GM12891 (cell line): ENCODE measurements at places on chromosomes 1 and 21.

- no peak for DNase-seq
These were observed 3.0 kb downstream of the TMPRSS3 start for GRCh38 chr21:42392731-42393442.

DNA sequence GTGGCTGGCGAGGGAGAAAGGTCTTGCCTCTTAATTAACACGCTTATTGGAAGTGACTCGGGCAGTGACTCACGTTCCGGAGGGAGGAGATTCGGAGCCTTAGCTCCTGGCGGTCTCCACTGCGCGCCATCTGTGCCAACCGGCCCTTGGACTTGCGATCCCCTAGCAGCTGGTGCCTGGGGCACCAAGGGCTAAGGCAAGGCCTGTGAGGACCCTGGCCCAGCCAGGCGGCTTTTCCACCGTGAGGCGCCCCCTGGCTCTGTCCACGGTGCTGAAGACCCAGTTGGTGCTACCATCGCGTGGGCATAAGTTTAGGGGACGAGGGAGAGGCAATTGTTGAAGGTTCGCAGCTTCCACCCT lies 1.3 kb upstream of the SYT6 start:
- DNase-seq: no peak

GRCh38 chr1:1307261-1307922 lies 338 bp downstream of the ACAP3 start:
- no peak for DNase-seq

GRCh38 chr1:30976143-30976542 lies 67.6 kb upstream of the SDC3 start:
- no peak for DNase-seq

DNA sequence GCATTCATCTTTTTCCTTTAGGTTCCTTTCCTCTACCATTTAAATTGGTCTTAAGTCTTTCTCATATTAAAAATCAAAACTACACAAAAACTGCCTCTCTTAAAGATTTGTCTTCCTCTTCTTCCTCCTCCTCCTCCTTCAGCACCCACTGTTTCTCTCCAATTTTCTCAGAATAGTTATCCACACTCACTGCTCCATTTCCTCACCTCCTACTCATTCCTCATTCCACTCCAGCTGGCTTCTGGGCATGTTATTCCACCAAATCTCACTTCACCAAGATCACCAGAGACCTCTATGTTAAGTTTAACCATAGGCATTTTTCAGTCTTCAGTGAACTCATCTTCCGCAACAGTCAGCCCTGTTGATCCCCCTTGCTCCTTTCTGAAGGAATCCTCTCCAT lies 173.7 kb downstream of the SLC35F3 start:
- DNase-seq: no peak

GRCh38 chr1:71649608-71650007 lies 568.8 kb upstream of the ZRANB2 start:
- no peak for DNase-seq

- DNase-seq: peak; percentile 13
These were observed 66.8 kb downstream of the VPS13D start for GRCh38 chr1:12296623-12297022.

GRCh38 chr21:35135481-35135880 lies 86.4 kb upstream of the RUNX1 start:
- DNase-seq: no peak

DNA sequence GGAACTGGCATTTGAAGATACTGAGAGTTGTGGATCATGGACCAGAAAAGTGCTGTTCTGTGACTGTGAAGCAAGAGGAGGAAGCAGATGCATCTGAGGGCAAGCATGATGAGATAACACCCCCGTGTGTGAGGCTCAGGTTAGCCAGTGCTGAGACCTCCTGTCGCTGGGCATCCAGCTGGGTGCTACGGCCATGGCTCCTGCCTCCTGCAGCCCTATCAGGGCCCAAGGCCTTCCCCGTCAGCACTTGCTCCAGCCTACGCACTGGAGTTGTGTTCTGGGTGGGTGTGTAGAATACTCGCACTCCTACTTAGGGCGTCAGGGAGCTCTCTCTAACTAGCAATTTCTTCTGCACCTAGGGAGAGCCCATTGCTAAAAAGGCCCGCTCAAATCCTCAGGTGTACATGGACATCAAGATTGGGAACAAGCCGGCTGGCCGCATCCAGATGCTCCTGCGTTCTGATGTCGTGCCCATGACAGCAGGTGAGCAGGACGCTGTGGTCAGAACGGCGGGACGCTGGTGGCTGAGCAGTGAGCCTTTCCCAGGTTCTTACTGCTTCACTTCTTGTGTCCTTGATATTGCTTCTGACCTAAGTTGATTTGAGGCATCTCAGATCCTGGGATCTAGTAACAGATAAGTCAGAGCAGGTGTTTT lies 6.5 kb downstream of the PPIE start:
- DNase-seq: no peak

- no peak for DNase-seq
These were observed 506 bp downstream of the SSX2IP start for GRCh38 chr1:84689514-84690396.

- DNase-seq: no peak
These were observed 600.9 kb downstream of the SMYD3 start for GRCh38 chr1:245906207-245906606.

- no peak for DNase-seq
These were observed 14.2 kb downstream of the ALX3 start for GRCh38 chr1:110056285-110056683.

DNA sequence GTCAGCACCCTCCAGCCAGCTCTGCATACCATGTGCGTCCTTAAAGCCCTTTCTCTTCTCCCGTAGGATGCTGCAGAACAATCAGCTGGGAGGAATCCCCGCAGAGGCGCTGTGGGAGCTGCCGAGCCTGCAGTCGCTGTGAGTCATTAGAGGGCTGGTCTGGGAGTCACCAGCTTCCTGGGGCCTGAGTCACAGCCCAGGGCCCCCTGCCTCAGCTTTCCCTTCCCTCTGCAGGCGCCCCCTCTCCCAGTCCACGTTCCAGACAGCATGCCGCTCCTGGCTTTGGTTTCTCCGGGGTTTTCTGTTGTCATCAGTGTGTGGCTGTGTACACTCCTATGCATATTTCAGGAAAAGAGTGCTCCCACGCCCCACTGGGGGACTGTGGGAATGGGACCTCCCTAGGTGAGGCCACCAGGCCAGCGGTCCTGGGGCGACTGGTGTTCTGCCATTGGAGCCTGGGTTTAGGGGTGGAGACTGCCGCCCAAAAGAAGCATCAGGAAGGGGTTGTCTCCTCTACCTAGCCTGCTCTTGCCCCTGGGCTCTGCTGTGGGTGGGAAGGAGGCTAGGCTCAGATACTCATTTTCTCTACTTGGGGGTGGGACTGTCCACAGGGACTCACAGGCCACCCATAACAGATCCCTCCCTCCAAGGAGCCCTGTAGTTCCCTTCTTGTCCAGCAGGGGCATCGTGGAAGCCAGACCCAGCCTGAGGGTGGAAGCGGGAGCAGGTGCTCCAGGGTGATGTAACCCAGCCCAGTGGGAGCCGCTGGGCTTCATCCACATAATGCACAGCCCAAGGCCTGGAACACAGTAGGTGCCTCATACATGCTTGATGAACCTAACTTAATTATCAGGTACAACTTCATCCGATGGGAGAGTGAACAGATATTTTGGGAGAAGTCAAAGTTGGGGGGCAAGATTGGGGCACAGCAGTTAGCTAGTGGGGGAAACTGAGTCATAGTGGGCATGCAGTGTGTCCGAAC lies 42.5 kb downstream of the LGR6 start:
- DNase-seq: peak; percentile 83

DNA sequence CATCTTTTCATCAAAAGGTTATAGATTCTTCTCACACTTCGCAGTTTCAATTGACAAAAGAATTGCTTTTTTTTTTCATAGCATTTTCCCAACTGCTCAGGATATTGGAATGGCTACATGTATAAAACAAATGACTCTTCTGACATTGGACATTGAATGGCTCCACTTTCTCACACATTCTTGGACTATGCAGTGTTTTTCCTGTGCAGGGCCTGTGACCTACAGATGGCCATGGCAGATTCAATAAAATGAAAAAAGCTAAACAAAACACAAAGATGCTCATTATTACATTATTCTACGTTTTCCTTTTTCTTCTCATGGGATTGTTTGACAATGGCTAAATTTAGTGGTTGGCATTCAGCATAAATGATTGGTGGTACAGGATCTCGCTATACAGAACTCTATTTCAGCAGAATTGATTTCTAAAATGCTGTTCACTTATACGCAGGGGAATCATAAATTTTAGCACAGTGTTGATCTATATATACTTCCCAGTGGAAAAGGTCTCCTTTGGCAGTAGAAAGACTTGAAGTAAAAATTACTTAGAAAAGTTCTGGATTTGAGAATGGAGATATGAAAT lies 115.6 kb upstream of the ADAMTS5 start:
- no peak for DNase-seq

- DNase-seq: no peak
These were observed 9.0 kb upstream of the EPS8L3 start for GRCh38 chr1:109772658-109773202.

DNA sequence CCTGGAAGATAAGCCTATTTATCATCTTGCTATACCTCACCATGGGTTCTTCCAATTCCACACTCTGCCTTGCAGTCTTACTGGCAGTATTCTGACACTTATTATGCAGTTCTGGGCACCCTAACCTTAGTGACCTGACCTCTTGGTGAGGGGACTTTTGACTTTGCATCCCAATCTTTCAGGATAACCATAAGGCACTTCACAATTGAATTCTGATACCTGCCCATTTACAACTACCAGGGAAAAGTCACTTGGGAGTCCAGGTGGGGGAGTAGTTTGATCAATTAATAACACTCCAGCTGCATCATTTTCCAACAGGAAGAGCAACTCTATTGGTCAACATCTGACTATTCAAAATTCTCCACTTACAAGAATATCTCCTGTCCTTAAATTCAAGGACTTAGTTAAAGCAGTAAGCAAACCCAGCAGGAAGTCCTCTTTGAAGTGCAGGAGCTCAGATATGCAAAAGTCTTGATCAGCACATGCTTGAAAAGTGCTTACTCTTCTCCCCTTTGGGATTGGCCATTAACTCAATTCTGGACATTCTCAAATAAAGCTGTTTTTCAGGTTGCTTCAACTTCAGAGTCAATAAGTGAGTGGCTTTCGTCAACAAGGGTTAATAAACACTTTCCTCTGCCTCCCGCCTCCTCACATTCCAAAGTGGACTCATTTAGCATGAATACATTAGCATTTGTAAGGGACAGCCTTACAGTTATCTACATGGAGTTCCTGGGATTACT lies 177.4 kb upstream of the NRIP1 start:
- no peak for DNase-seq

GRCh38 chr1:203528976-203529835 lies 35.3 kb downstream of the OPTC start:
- no peak for DNase-seq

- DNase-seq: no peak
These were observed 23.3 kb upstream of the CDK18 start for GRCh38 chr1:205481218-205481617.

- no peak for DNase-seq
These were observed 38.2 kb downstream of the ZBTB17 start for GRCh38 chr1:15937706-15938168.

DNA sequence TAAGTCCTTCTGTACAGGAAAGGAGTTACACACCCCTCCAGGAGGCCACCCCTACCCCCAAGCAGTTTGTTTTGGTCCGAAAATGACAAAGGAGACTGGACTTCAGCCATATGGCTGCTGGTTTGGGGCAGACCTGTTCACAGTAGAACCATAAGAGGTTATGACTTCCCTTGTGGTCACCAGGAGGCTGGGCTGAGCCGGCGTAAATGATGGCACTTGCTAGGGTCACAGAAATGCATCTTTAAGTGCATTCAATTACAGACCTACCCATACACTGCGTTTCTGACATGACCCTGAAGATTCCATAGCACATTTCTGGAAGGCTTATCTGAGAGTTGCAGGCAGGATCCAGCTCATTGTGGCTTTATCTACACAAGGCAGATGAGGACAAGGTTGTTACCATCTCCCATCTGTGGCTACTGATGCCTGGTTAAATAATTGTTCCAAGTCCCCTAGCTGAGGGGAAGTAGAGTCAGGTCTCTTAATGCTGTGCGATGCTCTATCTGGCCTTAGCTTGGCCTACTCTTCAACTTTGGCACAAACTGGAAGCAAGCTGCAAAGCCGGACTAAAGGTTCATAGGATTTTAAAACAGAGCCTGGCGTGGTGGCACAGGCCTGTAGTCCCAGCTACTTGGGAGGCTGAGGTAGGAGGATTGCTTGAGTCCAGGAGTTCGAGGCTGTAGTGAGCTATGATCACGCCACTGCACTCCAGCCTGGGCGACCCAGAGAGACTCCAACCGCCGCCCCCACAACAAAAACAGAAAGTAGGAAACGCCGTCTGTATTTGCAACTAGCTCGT lies 1.7 kb upstream of the TRIM67 start:
- no peak for DNase-seq

DNA sequence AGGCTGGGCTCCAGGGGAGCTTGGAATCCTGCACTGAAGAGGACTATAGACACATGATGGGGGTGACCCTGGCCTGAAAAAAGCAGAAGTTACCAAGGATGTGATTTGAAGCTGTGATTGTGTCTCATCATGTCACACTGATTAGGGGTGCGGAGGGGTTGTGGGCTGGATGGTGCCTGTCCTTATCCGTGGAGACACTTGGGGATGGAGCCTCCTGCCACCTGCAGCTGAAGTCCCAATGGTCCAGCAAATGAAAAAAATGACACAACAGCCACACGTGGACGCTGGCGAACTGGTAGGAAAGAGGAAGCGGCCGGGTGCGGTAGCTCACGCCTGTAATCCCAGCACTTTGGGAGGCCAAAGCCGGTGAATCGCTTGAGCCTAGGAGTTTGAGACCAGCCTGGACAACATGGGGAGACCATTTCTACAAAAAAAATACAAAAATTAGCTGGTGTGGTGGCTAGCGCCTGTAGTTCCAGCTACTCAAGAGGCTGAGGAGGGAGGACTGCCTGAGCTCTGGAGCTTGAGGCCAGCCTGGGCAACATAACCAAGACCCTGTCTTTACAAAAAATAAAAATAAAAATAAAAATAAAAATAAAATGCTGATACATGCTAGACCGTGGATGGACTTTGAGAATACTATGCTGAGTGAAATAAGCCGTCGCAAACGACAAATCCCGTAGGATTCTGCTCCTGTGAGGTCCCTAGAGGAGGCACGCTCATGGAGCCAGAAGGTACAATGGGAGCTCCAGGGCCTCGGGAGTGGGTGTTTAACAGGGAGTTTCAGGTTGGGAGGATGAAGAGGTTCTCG lies 838 bp upstream of the IBA57 start:
- no peak for DNase-seq

DNA sequence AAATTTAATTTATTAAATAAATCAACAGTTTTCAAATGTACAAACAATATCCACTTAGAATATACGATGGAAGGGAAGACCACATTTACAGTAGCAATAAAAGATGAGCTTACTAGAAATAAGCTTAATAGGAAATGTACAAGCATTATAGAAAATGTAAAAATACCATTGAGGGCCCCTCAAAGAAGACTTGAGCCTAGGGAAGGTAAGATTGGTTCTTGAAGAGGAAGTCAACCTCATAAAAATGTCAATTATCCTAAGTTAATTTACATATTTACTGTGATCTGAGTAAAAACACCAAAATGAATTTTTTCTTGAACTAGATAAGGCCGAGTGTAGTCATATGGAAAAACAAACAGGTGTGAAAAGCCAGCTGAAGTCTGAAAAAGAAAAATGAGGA lies 39.7 kb upstream of the TRIM67 start:
- DNase-seq: no peak

- no peak for DNase-seq
These were observed 27.4 kb downstream of the CACHD1 start for GRCh38 chr1:64497088-64497883.

GRCh38 chr1:84851839-84852238 lies 41.2 kb downstream of the LPAR3 start:
- no peak for DNase-seq
